Stimulated activated CD8-positive, alpha-beta memory T cell treated with anti-CD3 and anti-CD28 coated beads, Interleukin-4, amount 100 ng/mL, for 1 hour (primary cell): ENCODE measurements at places on chromosomes 3 and 15.

- no peak for DNase-seq
Measured at GRCh38 chr15:65401611-65402240, 21.0 kb downstream of the IGDCC4 start.

GRCh38 chr3:36700537-36701248, 63.7 kb downstream of the DCLK3 start:
- no peak for DNase-seq

- DNase-seq = no peak
Measured at GRCh38 chr3:172033396-172033795, 6.0 kb upstream of the FNDC3B start.

GRCh38 chr15:48582452-48583247, 62.9 kb downstream of the FBN1 start:
- DNase-seq = no peak

DNA sequence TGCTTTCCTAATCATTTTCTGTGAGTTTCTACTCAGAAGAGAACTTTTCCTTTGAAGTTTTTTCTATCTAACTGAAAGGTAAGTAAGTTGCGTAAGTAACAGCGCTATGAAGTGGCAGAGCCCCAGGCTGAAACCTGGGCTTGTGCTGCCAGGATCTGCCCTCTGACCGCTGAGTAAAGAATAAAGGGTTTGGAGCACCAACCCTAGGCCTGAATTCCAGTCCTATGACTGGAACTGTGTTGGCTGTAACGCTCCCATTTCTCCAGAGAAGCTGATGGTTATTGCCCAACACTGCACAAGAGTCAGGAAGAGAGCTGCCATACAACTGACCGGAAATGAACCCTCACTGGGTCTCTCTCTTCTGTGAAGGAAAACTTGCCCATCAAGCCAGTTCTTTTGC, 87.0 kb downstream of the FOXB1 start:
- DNase-seq = no peak

GRCh38 chr3:129979905-129980304, 5.4 kb downstream of the TRH start:
- no peak for DNase-seq

GRCh38 chr3:144381607-144382006, 410.0 kb downstream of the DIPK2A start:
- DNase-seq = no peak

DNA sequence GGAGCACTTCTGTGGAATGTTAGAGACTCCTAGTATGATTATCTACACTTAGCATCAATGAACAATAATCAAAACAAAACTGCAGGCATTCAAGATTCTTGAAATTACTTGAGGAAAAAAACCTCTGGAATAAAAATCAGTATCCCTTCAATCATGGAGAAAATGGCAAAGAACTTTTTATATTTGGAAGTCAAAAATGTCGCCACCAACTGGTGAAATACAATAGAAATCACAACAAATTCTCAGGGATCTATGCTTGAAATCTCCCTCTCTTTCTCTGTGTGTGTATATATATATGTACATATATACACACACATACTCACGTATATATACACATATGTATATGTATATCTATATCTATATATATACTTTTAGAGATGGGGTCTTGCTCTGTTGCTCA, 378.9 kb upstream of the ALCAM start:
- DNase-seq = no peak

- DNase-seq = no peak
Measured at GRCh38 chr3:150147776-150148175, 177.1 kb upstream of the PFN2 start.

- DNase-seq = no peak
Measured at GRCh38 chr3:61612211-61613194, 51.1 kb downstream of the PTPRG start.

DNA sequence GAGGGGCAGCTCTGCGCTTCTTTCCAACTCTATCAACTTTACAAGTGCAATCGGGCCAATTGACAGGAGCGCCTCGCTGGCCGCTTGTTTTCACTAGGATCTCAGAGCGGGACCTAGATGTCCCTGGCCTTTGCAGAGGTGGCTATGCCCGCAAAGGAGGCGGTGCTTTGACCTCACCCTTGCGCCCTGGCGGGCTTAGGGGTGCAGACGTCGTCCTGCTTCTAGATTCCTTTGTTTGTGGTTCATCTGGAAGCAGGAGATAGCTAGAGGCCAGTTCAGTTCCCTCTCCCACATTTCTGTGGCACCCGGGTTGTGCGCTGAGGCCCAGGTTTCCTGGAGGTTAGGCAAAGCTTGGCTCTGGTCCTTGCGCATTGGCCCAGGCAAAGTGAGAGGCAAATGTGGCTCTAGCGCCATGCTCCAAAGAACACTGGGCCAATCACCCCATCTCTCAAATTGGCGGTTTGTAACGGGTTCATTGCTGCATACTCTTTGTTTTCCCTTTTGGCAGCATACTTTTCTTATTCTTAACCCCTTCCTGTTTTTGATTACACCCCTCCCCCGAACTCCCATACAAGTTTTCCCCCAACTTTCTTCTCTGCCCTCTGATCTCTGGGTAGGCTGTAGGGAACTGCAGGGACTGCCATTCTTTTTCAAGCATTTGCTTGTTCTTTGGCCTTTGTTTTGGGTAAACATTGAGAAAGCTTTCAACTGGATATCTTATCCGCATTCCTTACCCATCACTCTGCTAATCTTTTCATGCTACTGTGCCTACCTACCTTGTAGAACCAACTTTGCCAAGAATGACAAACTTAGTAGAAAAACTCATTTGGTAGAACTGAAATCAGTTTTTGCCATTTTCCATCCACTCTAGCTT, 1.4 kb downstream of the PPM1L start:
- no peak for DNase-seq

DNA sequence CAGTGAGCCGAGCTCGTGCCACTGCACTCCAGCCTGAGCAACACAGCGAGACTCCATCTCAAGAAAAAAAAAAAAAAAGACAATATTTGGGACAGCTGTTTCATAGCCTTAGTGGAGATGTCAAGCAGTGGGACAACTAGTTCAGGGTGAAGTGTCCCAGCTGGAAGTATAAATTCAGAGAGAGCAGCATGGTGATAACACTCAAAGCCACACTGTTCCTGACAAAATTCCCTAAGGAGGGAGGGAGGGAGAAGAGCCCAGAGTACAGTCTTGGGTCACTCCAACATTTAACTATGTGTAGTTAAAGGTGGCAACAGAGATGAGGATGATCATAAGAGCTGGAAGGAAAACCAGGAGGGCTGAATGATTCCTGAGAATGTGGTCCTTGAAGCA, 21.1 kb upstream of the IP6K2 start:
- DNase-seq = no peak

- DNase-seq = no peak
Measured at GRCh38 chr15:42826251-42826890, 89.4 kb upstream of the CDAN1 start.

GRCh38 chr15:25877681-25878080, 14.6 kb upstream of the ATP10A start:
- DNase-seq = no peak

GRCh38 chr3:27729325-27729724, 7.2 kb upstream of the EOMES start:
- DNase-seq = no peak

DNA sequence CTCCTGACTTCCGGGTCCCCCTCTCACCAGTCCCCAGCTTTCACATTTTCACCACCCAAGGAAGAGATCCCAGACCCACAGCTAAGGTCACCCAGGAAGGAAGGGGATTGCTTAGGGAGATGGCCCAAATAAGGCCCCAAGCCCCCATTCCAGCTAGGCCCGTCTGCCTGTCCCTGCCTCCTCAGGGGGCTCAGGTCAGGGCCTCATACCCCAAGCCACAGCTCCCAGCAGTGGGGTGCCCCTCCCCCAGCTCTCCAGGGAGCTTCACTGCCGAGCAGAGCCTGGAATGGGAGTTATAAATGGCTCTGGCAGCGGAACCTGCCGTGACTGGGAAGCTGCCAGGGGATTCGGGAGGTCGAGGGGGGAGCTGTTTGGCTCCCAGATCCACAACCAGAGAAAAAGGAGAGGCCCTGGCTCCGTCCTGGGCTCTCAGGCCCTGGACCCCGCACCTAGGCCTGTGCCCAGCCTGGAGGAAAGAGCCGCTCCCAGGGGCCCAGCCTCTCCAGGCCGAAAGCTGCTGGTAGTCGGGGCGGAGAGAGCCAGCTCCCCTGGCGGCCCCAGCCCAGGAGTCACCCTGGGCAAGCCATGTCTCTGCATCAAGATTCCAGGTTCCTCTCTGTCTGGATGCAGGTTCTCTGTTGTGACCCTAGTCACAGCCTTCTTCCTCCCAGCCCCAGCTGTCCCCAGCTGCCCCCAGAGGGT, 550 bp downstream of the CCDC9B start:
- no peak for DNase-seq

- no peak for DNase-seq
Measured at GRCh38 chr15:88274553-88275460, 18.3 kb upstream of the NTRK3 start.

- no peak for DNase-seq
Measured at GRCh38 chr3:64270142-64270865, 45.0 kb upstream of the PRICKLE2 start.

DNA sequence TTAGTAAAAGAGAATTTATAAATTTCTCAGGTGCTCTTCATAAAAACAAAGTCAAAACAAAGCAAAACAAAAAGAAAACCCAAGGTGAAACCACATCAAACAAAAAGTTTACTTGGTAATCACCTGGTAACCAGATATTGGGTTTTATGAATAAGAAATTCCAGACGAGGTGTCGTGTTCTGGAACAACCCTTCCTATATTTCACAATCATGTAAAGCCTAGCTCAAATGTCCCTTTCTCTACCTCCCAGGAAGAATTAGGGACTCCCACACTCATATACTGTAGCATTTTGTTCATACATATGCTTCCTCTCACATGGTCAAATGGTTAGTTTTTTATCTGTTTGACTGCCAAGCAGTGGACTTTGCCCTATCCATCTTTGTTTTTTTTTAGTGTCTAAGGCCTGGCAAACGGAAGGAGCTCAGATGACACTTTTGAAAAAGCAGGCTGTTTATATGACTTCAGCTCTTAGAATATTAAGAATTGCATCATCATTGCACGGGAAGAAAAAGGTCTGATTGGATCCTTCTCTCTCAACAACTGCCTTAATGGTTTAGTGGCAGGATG, 326.7 kb upstream of the TBL1XR1 start:
- DNase-seq = no peak

DNA sequence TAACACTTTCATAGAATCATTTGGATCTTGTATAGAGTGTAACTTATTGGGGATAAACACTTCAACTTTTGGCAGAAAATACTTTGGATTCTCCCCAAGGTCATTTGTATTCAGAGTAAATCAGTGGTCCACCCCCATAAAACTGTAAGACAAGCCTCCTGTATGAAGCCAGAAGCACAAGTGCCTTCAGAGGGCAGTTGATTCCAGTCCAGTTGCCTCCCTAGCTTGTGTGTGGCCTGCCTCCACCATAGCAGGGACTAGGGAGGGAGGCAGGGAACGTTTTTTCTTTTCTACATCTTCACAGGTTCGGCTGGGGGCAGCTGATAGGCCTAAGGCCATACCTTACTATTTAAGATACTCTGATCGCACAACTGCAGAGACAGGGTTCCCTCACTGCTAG, 11.6 kb downstream of the GORASP1 start:
- no peak for DNase-seq

DNA sequence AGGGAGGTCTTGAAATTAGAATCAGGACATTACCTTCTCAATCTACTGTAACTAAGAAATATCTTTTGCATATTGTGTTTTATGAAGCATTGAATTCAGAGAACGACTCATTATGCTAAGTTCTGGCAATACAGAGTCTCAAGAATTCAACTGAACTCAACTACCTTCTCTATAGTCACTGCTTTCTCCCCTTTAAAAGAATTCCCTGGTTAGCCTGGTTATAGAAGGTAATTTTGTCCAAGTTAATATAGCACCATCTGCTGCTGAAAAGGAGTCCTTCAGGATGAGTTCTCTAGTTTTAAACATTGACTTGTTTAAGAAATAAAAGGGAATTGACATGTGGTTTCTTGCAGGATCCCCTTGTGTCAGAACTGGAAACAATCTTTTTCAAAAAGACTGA, 60.2 kb downstream of the IL16 start:
- DNase-seq = no peak

DNA sequence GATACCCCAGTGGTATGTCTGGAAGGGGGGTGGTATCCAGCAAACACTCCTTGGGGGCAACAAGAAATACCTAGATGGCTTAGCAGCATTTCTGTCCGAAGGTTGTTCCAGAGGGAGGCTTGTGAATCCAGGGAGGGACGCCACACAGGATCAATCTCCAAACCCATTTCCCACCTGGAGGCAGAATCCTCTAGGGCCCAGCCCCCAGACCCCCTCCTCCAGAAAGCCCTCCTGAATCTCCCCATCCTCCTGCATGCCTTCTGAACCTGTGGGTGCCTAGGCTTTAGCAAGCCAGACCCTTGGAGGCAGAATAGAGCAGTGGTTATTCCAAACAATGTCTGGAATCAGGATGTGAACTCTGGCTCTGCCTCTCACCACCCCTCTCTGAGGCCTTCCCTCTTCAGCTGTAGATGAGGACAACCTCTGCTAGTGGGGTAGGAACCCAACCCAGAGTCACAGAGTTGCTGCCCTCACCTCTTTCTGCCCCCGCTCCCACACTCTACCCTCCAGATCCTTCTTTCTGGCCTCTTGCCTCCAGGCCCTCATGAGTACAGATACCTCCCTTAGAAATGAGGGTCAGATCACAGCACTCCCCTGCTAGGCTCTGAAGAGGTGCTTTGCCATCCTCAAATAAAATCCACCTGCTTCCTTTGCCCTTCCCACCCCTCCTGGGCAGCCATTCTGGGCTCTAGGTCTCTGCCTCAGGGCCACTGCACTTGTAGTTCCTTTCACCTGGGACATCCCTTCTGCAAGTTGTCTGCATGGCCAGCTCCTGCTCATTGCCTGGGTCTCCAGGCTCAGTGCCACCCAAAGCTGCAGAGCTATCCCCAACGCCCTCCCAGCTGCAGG, 8.1 kb downstream of the CISH start:
- DNase-seq = no peak

DNA sequence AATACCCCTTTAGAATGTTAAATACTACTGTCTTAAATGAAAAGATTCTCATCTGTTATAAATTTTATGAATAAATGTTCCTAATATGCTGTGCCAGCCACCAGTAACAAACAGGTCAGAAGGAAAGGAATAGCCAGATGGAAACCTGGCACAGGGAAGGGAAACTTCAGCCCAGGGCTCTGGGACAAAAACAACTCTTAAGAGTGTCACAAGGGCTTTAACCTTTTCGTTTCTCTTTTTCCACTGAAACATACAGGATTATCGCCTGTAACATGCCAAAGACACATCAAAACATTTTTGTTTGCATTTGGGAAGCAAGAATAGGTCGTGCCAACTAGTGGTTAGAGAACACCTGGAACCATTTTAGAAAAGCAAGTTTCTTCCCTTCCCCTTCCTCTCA, 109.0 kb upstream of the NEDD4 start:
- DNase-seq = no peak

- DNase-seq = no peak
Measured at GRCh38 chr3:189833996-189834395, 202.8 kb downstream of the TP63 start.

GRCh38 chr3:53255423-53255774, 423 bp downstream of the TKT start:
- DNase-seq = no peak

- DNase-seq = no peak
Measured at GRCh38 chr3:113035387-113035982, 44.7 kb downstream of the GTPBP8 start.

- DNase-seq = no peak
Measured at GRCh38 chr3:43735618-43736017, 44.9 kb downstream of the ABHD5 start.
